ENCODE measurements at places on chromosomes 4 and X. TPM values are rescaled to one million over a fixed set of nuclear protein-coding genes. Genes with fewer than 3 reads are reported as not detected.

Gene NEUROG2
- not detected for total RNA-seq

Gene FAM149A
- 0.30 TPM for total RNA-seq

Gene DMRTC1
- not detected for total RNA-seq

Gene SOD3
- total RNA-seq, result not detected

- H3K4me1 ChIP-seq, result peaks cover 7% of the 10 kb centered on the region
- H3K4me3 ChIP-seq, result no peak overlapping the region
- DNase-seq, result no peak
- no peak overlapping the region for H3K27ac ChIP-seq
- H3K27me3 ChIP-seq, result peaks cover 31% of the 10 kb centered on the region
Observed at GRCh38 chr4:168516841-168517240, 20.0 kb downstream of the PALLD start.

DNA sequence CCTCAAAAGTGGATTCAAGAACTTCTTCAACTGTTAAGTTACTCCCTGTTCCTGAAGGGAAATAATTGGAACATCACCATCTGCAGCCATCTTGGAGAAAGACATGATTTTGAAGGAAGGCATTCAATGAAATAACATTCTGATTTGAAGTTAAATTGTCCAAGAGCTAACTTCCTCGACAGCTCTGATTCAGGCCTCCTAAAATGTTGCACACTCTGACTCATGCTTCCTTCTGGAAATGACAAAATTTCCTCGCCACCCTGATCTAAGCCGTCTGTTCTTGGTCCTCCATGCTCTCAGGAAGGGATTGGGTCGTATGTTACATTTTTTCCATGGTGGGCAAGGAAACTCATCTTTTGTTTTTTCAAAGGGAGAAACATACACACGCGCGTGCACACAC lies 496.9 kb upstream of the DIPK2B start:
- H3K27me3 ChIP-seq, result peaks cover 5% of the 10 kb centered on the region
- H3K4me1 ChIP-seq, result peaks cover 22% of the 10 kb centered on the region
- no peak for DNase-seq

DNA sequence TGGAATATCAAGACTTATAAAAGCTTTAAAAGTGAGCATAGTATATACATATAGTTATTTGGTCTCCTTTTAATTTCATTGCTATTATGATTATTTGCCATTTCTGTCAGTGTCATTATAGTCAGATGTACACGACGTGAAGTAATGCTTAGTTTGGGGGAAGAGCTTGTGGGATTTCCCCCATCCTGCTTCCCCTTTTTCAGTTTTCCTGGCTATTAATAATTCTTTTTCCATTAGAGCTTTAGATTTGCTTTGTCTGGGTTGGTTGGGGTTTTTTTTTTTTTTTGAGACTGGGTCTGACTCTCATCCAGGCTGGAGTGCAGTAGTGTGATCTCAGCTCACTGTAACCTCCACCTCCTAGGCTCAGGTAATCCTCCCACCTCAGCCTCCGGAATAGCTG lies 5.4 kb downstream of the ABCE1 start:
- no peaks in the 10 kb centered on the region for H3K27me3 ChIP-seq
- H3K4me3 ChIP-seq, result no peak overlapping the region
- no peak overlapping the region for H3K27ac ChIP-seq
- peaks cover 11% of the 10 kb centered on the region for H3K4me1 ChIP-seq

DNA sequence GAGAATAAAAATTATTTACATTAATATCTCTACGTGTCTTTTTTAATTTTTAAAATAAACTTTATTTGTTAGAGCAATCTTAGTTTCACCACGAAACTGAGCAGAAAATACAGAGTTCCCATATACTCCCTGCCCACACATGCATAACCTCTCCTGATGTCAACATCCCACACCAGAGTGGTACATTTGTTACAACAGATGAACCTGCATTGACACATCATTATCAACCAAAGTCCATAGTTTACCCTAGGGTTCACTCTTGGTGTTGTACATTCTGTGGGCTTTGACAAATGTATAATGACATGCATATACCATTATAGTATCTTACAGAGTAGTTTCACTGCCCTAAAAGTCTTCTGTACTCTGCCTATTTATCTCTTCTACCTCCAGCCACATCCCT lies 110.6 kb upstream of the OTUD4 start:
- no peak overlapping the region for H3K4me3 ChIP-seq
- H3K36me3 ChIP-seq, result no peaks in the 10 kb centered on the region
- DNase-seq, result no peak
- no peaks in the 10 kb centered on the region for H3K4me1 ChIP-seq
- peaks cover 22% of the 10 kb centered on the region for H3K27me3 ChIP-seq
- H3K27ac ChIP-seq, result no peak overlapping the region

GRCh38 chrX:136858007-136858756 lies 22.3 kb downstream of the RBMX start:
- H3K27ac ChIP-seq, result peak overlapping the region; percentile 59
- no peak for DNase-seq
- peaks cover 67% of the 10 kb centered on the region for H3K36me3 ChIP-seq

- no peak for DNase-seq
- no peak overlapping the region for H3K27ac ChIP-seq
- no peaks in the 10 kb centered on the region for H3K4me1 ChIP-seq
- no peaks in the 10 kb centered on the region for H3K36me3 ChIP-seq
- no peak overlapping the region for H3K4me3 ChIP-seq
Observed at GRCh38 chrX:121886557-121886956, 839.1 kb downstream of the GLUD2 start.

DNA sequence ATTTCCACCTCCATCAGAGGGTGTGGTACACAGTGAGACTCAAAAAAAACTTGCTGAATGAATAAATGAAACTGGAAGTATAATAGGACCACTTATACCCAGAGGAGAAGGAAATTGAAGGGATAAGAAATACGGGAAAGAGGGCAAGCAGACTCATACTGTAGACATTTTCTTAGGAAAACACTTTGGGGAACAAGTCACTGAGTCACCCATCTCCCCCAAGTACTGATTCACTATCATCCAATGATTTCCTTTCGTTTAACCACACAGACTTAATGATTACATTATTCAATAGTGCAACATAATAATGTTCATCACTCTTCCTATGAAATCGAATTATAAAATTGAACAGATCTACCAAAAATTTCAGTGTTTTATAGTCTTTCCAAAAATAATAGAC lies 97.1 kb downstream of the LDB2 start:
- no peak overlapping the region for H3K4me3 ChIP-seq
- H3K27me3 ChIP-seq, result no peaks in the 10 kb centered on the region
- H3K36me3 ChIP-seq, result no peaks in the 10 kb centered on the region
- DNase-seq, result no peak

- H3K4me3 ChIP-seq, result no peak overlapping the region
- H3K4me1 ChIP-seq, result peaks cover 7% of the 10 kb centered on the region
- H3K36me3 ChIP-seq, result no peaks in the 10 kb centered on the region
- no peaks in the 10 kb centered on the region for H3K27me3 ChIP-seq
- H3K27ac ChIP-seq, result no peak overlapping the region
- DNase-seq, result no peak
Observed at GRCh38 chrX:68822641-68823410, 6.0 kb upstream of the EFNB1 start.

DNA sequence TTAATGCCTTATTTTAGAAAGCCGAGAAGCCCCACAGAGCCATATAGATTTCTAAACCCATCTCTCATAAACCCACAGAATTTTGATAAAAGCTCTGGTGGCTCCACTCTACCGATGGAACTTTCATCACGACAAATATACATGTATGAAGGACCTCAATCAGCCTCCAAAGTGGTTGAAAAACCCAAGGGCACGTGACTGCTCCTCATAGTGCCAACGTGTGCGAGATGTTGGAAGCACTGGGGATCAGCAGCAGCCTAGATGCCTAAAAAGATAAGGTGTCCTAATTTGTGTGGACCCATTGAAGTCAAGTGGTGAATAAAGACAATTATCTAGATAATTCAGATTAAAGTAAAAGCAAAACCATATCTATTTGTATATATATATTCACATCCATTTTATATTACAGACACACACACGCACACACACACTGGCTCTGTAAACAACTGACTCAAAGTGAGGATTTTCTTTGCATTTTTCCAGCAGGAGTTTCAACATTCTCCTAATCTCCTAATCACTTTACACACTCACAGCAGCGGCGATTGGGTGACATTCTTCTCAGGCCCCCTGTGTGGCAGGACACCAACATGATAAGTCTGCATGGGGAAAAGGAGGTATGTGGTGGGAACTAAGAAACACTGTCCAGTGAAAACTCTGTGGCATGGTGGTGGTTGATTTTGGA lies 2.8 kb upstream of the PITX2 start:
- no peak overlapping the region for H3K27ac ChIP-seq
- no peak overlapping the region for H3K4me3 ChIP-seq
- no peak for DNase-seq

GRCh38 chr4:56958111-56958517 lies 19.3 kb downstream of the NOA1 start:
- no peak overlapping the region for H3K4me3 ChIP-seq
- no peak for DNase-seq
- no peaks in the 10 kb centered on the region for H3K4me1 ChIP-seq
- no peaks in the 10 kb centered on the region for H3K27me3 ChIP-seq
- peaks cover 14% of the 10 kb centered on the region for H3K36me3 ChIP-seq
- no peak overlapping the region for H3K27ac ChIP-seq

DNA sequence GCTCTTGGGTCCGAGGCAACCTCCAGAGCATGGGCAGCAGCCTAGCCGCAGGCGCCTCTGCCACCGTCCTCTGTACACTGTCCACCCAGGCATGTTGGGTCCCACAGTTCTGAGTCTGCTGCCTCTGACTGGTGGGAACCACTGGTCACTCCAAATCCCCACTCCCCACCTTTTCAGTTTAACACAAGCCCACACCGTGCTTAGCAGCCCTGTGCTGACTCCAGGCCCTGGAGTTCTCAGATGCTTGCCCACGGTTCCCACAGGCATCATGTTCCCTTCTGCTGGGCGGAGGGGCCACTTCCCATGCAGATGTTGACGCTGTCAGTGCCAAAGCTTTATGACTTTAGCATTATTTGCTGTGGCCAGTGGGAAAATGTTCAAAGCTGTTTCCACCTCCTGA lies 104.5 kb downstream of the SCD5 start:
- H3K4me1 ChIP-seq, result no peaks in the 10 kb centered on the region
- H3K27ac ChIP-seq, result no peak overlapping the region
- no peaks in the 10 kb centered on the region for H3K36me3 ChIP-seq

DNA sequence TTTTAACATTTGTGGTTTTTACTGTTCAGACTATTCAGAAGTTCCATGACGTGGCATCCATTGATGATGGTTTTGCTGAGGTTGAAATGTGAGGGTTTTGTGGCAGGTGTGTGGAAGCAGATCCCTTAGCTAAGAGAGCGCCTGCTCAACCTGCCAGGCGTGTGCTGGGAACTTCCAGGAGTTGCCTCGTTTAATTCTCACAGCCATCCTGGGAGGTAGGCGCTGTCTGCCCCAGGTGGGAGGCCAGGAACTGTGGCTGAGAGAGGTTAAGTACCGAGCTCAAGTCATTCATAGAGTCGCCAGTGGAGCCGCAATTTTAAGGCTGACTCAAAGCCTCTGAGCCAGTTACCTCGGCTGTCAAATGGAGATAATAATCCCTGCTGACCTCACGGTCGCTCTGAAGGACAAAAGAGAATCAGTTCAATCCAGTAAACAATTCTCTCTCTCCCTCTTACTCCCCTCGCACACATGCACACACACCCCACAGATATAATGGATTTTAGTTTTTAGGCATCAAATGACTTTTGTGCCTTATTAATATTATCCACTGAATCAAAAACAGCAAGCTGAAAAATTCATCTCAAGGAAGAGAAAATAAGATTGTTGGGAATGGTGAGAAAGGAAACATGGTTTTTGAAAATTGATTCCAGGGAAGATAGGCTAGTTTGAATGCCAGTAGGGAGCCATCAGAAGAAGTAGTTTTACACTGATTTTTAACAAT lies 171.3 kb downstream of the PTTG2 start:
- H3K4me1 ChIP-seq, result peaks cover 63% of the 10 kb centered on the region
- peak overlapping the region; percentile 61 for H3K4me3 ChIP-seq
- peaks cover 66% of the 10 kb centered on the region for H3K36me3 ChIP-seq
- H3K27me3 ChIP-seq, result no peaks in the 10 kb centered on the region
- H3K27ac ChIP-seq, result peak overlapping the region; percentile 93
- DNase-seq, result peak; percentile 73

DNA sequence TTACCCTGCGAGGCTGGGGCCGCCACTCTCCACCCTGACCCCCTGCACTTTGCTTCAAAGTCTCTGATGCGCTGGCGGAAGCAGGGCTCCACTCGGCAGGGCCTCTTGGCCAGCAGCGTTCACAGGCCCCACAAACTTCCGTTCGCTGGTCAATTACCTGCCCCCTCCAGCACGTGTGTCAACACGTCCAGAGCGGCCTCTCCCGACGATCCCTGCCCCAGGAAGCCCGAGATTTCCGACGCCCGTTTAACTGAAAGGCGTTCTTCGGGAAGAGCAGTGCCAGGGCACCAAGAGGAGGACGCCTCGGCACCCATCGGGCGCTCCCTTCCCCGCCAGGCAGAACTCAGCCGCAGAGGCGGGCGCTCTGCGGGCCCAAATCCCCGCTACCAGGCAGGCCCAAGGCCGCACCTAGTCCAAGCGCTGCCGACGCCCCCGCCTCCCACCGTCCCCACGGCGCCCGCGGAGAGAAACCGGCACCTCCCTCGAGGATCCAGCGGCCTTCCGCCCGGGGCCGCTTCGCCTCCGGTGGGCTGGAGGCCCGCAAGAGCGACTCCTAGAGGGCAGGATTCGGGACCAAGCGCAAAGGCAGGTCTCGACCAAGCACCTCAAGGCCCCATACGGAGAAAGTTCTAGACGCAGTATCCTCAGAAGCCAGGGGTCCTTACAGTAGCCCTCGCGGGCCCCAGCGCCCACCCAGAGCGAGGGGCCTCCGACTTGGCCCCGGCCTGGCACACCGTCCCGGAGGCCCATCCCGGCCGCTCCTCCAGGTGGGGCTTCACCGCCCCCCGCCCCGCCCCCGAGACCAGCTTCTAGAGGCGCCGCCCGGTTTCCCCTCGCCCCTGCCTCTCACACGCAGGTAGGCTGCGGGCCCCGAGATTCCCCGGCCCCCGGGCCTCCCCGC lies 586 bp downstream of the BCAP31 start:
- no peaks in the 10 kb centered on the region for H3K27me3 ChIP-seq
- H3K36me3 ChIP-seq, result peaks cover 29% of the 10 kb centered on the region
- H3K4me1 ChIP-seq, result peaks cover 16% of the 10 kb centered on the region
- peak overlapping the region; percentile 79 for H3K27ac ChIP-seq
- peak; percentile 54 for DNase-seq

DNA sequence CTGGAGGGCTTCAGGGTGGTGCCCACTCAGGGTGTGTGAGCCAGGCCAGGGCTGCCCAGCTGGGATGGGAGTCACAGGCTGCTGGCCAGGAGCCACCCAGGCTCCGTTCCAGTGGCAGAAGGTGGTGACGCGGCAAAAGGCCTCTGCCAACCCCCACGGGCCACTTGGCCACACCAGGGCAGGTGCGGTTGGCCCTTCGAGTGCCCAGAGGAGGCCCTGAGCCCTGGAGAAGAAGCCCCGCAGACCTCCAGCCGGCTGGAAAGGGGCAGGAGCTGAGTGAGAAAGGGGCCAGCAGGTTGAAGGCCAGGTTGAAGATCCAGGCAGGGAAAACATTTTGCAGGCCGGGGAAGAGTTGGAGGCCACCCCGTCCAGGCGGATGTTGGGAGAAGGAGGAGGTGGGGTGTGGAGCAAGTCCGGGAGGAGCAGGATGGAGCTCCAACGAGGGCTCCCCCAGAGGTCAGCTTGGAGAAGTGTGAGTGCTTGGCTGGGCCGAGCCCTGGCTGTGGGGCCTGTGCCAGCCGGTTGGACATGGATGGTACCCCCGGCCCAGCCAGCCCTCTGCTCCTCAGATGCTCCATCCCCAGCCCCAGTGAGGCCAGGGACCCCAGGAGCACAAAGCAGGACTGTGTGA lies 2.8 kb upstream of the CPLX1 start:
- H3K4me1 ChIP-seq, result no peaks in the 10 kb centered on the region
- no peak overlapping the region for H3K4me3 ChIP-seq
- H3K27me3 ChIP-seq, result peaks cover 15% of the 10 kb centered on the region
- H3K27ac ChIP-seq, result no peak overlapping the region
